Cortex of kidney (tissue), 1 donor: ENCODE measurements at places on chromosomes 7 and 10.

DNA sequence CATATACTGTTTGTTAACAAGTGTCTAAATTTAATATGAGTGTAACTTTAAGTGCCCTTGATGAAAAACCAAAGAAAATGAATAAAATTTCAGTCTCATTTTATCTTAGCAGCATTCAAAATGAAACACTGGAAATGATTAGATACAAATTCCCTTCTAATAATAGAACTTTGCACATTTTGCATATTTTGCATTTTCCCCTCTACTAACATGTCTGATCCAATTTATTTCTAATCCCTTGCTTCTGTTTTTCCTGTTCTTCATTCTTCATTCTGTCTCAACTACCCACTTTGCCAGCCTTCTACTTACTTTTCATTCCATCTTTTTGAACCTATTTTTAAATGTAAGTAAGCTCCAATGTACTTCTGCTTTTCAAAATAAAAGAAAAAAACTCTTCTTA is 42.7 kb upstream of the SEMA3D start:
- DNase-seq = no peak

GRCh38 chr7:150721970-150722373 is 5.6 kb downstream of the GIMAP1 start:
- no peak for DNase-seq

- DNase-seq = no peak
These were observed 116.6 kb upstream of the ADCY1 start for GRCh38 chr7:45457591-45457990.

DNA sequence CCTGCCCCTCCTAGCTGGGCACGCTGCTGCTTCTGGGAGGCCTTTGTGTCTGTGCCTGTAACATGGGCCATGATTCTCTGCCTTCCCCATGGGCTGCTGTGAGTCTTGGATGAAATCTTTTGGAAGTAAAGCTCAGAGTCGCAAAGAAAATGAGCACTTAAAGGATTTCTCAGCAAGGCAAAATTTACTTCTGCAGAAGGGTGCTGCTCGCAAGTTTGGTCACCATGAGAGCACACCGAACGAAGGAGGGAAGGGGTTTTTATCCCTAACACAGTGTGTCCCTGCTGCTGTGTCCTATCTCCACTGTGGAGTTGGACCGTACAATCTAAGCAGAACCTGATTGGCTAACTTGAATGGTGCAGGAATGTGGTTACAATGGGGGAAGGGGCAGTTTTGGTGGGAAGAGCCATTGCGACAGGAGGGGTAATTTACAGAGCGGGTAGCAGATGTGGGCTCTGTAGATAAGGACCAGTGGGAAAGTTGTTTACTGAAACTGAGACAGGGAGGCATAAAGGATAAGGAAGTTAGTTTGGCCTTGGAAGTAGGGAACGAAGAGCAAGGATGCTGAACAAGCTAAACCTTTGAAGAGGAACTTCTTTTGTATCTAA is 57.5 kb downstream of the FANK1 start:
- DNase-seq = no peak

- DNase-seq = no peak
These were observed 5.0 kb downstream of the ZYX start for GRCh38 chr7:143385891-143386781.

- DNase-seq = no peak
These were observed 28.9 kb upstream of the PCBD1 start for GRCh38 chr10:70917226-70917625.

DNA sequence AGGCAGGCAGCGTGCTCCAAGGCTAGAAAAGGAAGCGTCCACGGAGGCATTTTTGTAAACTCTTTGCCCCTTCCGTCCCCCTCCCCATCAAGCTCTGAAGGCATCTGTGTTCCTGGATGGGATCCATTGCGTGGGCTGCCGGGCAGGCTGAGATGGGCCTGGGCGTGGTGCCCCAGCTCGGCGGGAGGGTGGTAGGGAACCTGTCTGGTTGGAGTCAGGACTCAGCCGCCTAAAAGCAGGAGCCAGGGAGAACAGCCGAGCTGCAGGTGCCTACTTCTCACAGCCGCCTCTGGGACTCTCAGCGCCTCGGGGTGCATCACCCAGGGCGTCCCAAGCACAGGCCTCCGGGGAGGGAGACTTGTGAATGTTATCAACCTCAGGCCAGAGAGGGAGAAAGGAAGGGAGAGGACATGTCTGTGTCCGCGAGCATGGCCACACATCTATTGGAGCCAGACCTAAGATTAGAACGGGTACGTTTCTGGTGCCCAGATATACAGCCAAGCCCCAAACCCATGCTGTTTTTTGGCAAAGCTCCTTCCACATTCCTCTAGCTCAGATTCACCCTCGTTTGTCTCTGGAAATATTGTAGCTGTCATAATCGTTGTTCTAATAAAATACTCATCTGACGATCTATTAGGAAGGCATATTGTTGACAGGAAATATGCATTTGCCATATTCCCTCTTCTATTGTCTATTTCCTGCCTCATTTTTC is 48.6 kb upstream of the CTBP2 start:
- no peak for DNase-seq

DNA sequence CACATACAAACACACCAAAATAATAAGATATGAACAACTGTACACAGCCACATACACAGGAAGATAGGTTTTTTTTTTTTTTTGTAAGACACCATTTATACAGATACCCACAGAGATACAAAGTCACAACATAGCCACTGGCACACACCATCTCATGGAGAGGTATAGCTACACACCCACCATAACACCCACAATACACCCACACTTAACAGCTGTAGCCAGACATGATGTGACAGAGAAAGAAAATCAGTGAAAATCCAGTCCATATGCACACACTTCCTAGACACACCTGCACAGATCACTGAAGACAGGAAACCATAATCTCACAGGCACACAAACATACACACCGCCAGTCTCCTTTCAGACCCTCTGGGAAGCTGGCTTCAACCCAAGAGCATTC is 62.4 kb upstream of the PAX2 start:
- no peak for DNase-seq

DNA sequence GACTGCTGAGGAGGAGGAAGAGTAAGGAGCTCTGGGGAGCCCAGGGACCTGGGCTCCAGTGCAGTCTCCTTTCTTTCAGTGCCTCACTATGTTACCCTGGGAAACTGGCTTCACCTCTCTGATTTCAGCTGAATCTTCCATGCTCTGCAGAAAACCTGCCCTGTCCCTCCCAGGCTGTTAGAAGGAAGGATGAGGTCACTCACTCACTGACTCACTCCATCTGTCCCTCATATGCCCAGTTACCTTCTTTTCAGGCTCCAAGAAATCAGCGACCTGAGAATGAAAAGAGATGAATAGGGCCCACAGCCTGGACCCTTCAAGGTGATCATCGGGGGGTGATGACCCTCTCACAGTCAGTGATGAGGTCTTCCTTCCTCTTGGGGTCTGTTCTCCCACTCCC is 481 bp downstream of the SFTPA2 start:
- no peak for DNase-seq

DNA sequence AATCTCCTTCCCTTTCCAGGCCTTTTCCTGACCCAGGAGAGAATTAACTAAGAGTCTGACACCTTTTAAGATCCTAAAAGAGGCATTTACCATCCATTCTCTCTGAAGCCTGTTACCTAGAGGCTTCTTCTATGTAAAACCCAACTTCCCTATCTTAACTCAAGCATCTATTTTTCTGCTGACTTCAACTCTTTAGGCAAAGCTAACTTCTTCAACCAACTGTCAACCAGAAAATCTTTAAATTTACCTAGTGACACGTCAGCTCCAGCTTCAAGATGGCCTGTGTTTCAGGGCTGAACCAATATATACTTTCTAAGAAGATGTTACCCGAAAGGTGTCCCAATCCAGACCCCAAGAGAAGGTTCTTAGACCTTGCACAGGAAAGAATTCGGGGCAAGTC is 492.3 kb upstream of the AUTS2 start:
- DNase-seq = no peak

GRCh38 chr7:79513261-79513660 is 59.8 kb upstream of the MAGI2 start:
- no peak for DNase-seq

DNA sequence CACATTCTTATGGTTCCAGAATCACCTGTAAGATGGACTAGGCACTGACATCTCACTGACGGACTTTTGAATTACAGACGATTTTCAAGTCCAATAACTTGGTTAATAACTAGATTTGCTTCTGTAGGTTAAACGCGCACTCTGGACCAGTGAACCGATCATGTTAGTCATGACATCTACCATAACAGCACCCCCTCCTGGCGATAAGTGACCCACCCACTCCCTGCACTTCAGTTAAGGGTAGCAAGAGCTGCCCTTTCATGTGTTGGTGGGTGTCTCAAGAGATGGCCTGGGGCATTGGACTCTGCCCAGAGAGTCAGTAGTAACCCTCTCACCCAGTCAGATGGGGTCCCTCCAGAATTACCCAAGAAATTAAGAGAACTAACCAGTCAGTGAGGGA is 12.9 kb downstream of the GRM8 start:
- DNase-seq = no peak
